Stimulated activated CD4-positive, alpha-beta T cell treated with anti-CD3 and anti-CD28 coated beads, Interleukin-2, amount 100 ng/mL, for 48 hours (primary cell): ENCODE measurements at places on chromosomes 5 and 9.

DNA sequence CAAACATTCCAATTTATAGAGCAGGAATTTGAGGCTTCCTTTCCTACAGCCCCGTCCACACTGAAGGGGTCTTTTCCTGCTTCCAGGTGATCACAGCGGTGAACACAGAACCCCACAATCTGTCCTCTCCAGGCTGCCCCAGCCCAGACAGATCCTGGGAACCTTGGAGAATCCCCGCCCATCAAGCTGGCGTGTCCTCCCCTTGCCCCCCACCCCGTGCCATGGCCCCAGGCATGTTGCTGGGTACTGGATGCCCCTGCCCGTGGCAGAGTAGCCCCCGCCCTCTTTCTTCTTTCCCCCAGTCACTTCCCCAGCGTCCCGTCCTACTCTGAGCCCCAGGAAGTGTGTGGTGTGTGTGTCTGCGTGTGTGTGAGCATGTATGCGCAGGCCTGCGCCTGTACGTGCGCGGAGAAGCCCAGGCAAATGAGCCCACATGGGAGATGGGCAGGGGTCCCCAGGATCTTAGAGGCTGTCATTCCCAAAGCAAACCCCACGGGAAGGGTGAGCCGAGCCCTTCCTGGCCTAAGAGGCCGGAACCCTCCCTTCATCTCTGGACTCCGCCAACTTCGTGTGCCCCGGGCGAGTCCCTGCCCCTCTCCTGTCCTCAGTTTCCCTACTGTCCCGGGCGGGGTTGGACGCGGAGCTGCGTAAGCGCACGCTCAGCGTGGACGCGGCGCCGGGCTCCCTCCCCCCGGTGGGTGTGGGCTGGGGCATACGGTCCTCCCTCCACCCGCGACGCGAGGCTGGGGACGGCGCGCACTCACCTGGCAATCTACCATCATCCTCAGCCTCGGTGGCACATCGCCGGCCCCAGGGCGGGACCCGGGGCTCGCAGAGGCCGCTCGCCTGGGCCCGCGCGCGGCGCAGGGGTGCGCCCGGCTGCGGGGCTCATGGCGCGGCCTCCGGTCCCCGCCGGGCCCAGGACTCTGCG is 15.2 kb downstream of the GBGT1 start:
- peak; percentile 44 for DNase-seq

- DNase-seq: peak; percentile 34
Measured at GRCh38 chr9:135087489-135087792, at the start of gene OLFM1. Gene OLFM1, plus strand, starts transcription at chr9:135087668. Its CDS starts 322 bp downstream, at chr9:135087990.

- DNase-seq: no peak
Measured at GRCh38 chr9:19785230-19785629, 3.6 kb downstream of the SLC24A2 start.

- no peak for DNase-seq
Measured at GRCh38 chr5:107820429-107820828, 149.7 kb upstream of the EFNA5 start.

DNA sequence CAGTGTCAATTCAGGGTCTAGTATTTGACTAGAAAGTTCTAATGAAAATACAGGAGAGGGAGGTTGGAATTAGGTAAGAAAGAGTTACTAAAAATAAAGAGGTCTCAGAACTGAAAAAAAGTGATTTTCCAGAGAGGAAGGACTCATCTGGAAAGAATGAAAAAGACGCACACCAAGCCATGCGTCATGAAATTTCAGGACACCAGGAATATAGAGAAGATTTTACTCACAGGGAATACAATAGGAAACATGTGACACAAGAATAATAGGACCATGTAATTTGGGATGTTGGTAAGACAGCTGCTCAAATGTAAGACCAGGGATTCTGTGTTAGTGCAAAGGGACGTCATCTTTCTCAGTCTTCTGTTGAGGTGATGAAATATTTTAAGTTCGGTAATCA is 224.7 kb downstream of the GDNF start:
- DNase-seq: no peak

- DNase-seq: no peak
Measured at GRCh38 chr5:127959152-127959764, 124.3 kb upstream of the SLC12A2 start.

DNA sequence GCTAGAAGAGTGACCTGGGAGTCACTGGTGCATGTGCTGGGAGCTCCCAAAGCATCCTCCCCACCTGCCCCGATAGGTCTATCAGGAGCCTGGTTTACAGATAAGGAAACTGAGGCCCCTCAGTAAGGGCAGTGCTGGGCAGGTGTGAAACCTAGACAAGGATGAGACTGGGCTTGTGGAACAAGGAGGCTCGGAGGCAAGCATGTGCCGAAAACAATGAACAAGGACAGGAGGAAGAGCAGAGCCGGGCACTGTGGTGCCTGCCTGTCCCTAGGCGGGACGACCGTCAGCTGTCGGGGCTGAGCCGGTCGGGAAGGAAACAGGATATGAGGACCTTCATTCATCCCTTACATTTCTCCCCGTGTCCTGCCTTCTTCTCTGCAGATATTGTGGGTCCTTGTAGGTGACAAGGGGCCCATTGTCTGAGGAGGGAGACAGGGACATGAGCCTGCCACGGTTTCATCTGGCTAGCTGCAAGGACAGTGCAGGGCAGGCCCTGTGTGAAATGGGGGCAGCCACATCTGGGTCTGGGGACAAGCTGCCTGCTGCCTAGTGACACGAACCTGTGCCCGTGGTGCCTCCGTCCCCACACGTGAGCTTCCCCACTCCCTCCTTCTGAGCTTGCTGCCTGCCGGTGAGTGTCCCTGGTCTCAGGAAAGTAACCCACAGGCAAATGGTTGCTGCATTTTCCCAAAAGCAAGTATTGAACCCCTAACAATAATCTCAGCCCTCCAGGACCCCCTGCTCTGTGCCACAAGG is 18.6 kb downstream of the FGD3 start:
- no peak for DNase-seq

GRCh38 chr9:72826996-72827949 is 125.6 kb downstream of the ALDH1A1 start:
- no peak for DNase-seq

- DNase-seq: no peak
Measured at GRCh38 chr9:134400283-134400682, 74.0 kb downstream of the RXRA start.

- no peak for DNase-seq
Measured at GRCh38 chr5:171436804-171437285, 17.4 kb downstream of the FGF18 start.

- no peak for DNase-seq
Measured at GRCh38 chr5:131323378-131323777, 59.5 kb downstream of the CDC42SE2 start.

- DNase-seq: no peak
Measured at GRCh38 chr5:35478856-35479682, 138.6 kb upstream of the SPEF2 start.

DNA sequence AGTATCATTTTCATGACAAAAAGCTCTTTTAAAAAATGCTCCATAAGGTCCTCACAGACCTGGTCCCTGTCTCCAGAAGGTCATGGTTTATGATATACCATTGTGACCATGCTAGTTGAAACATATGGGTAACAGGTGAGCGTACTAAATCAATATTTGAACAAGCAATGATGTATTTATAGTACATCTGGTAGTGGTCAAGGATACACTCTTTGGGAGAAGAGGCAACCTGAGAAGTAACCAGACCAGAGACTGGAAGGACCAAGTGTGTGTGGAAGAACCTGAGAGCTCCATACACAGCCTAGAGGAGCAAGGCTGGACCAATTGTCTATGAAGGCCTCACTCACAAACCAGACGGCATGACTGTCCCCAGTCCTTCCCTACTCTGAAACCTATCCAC is 55.1 kb downstream of the LHFPL2 start:
- DNase-seq: no peak

GRCh38 chr9:128898382-128898781 is 16.4 kb downstream of the LRRC8A start:
- DNase-seq: no peak

DNA sequence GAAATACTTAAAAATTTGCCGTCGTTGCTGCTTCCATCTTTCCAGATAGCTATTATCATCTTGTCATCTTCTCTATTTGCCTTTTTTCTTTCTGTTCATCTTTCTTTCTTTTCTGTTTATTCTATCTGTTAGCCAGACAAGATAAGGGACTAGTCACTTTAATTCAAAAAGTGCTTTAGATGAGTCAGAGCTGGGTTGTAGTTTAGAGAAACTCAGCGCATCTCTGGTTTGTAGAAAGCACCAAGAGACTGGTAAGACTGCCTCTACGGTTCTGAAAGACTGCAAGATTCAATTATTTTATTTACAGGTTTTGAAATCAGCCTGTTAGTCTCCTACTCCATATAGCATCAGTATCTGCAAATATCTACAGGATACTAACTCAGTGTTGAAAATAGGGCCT is 562.8 kb upstream of the RIOK2 start:
- DNase-seq: no peak

DNA sequence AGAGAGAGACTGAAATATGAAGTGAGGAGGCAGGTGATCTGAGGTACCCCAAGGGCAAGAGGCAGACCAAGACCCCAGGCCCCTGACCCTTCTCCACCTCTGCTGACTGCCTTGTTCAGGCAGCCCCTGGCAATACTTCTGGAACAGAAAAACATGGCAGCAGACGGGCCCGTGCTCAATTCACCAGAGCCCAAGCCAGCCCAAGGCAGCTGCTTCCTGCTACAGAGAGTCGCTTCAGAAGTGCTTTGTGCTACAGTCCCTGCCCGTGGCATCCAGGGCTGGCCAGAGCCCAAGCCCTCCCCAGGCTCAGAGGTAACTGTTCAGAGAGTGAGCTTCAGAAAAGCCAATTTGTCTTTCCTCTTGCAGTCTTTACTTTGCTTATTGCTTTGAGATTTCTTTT is 151.4 kb upstream of the FSTL4 start:
- no peak for DNase-seq

DNA sequence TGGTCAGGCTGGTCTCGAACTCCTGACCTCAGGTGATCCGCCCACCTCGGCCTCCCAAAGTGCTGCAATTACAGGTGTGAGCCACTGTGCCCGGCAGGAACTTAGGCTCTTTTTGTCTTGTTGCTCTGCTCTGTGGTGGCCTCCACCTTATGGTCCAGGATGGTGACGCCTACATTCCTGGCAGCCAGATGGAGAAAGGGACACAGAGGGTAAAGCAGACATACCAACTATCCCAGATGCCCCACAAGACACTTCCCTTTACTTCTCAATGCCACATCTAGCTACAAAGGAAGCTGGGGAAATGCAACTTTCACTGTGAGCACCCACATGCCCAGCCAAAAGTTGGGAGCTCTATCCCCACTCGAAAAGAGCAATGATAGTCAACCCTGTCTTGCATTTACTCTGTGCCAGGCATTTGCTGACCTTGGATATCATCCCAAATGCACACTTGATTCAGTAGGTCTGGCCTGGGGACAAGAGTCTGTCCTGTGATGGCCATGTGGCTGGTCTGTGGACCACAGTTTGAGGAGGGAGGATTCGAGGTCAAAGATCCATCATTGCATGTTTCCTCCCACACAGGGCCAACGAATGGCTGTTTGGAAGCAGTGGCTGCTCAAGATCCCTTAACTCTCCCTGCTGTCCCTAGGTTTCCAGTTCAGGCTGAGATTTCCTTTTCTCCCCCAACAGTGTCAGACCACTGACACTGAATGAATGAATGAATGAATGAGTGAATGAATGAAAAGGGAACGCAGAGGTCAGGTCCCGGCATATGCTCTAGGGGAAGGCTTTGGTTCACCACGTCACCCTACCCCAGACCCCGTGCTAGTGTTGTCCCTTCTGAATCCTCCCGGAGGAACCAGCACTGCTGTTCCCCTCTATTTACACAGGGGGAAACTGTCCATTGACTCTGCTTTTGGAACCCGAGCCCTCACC is 1.4 kb upstream of the ERGIC1 start:
- no peak for DNase-seq

- no peak for DNase-seq
Measured at GRCh38 chr5:43150748-43151147, 30.0 kb downstream of the ZNF131 start.

GRCh38 chr5:109619606-109620005 is 70.1 kb upstream of the MAN2A1 start:
- DNase-seq: no peak

GRCh38 chr5:98614341-98614740 is 159.1 kb upstream of the RGMB start:
- DNase-seq: no peak

DNA sequence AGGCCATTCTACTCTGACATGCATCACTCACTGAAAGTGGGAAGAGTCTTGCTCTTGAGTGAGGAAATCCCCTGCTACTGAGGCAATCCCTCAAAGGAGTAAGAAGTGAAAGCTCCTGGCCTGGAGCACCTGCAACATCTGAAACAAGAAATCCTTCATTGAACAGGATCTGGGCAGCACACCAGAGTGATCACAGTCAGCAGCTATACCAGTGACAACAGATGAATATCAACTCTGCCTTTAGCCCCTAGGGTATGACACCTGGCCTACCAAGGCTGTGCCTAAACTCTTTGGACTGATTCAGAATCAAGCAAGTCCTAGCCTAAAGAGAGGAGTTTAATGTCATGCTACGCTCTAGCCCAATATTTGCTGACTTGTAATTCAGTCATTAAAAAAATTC is 156.2 kb upstream of the CCDC152 start:
- no peak for DNase-seq

GRCh38 chr5:71591100-71591499 is 4.0 kb downstream of the MCCC2 start:
- DNase-seq: no peak

DNA sequence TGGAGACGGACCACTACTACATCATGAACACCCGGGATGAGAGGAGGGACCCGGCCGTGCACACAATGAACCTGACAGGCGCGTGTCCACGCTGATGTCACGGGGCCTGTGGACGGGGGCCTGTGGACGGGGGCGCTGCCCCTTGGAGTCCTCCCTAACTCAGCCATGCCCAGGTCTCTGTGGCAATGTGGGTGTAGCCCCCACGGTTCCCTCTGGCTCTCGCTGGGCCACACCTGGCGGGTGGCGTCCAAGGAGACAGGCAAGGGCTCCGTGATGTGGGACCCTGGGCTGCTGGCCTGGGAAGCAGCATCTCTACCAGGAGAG is 22.1 kb downstream of the PAEP start:
- DNase-seq: no peak

DNA sequence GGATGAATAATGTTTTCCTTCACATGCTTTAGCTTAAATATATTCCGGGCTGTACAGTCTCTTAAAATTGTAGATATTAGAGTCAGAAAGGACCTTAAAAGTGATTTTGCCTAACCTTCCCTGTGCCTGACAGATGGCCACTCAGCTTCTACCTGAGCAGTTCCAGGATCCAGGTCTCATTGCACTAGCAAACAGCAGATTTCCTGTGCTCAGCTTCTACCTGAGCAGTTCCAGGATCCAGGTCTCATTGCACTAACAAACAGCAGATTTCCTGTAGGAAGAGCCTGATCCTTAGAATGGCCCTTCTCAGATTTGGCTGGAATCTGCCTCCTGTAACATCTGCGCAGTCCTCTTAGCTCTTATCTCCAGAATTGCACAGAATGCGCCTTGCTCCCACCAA is 219.8 kb downstream of the AOPEP start:
- no peak for DNase-seq

DNA sequence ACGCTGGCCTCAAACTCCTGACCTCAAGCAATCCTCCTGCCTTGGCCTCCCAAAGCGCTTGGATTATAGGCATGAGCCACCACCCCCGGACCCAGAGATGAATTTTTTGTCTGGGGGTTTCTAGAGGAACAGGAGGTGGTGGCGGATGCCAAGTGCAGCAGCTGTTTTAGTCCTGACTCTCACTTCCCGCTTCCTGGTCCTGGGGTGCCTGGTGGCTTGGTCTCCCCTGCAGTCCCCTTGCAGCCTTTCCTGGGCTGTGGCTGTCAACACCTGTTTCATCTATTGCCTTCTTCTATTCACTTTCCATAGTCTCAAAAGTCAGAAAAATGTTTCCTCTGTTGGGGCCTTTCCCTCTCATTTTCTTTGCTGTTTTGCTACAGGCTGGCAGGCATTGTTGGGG is 6.5 kb upstream of the NHP2 start:
- no peak for DNase-seq
